Activated T-helper 1 cell treated with anti-CD3 and anti-CD28 coated beads, Interleukin-2, amount 50 U/mL, for 16 hours (primary cell): ENCODE measurements at places on chromosomes 5 and 9.
A peak's percentile ranks its signal among the peaks of the same experiment; 100 is the strongest.

GRCh38 chr9:72615931-72616330, 94.5 kb downstream of the TMC1 start:
- DNase-seq: no peak

DNA sequence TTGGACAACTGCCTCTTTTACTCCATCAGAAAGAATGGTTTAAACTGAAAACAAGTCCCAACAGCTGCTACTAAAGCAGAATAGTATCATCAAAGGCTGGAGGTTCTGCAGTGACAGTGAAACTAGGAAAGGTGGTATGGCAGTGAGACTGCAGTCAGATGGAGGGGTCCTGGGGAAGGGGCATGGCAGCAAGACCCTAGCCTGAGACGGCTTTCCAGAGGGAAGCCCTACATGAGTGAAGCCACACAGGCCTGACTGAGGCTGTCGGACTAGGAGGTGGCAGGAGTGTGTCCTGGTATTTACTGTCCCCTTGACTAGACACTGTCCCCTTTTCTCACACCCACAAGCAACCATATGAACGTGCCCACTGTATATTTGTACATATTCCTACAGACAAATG, 40.4 kb upstream of the IPPK start:
- no peak for DNase-seq

- no peak for DNase-seq
Observed at GRCh38 chr9:133251773-133252172, 23.2 kb downstream of the ABO start.

- no peak for DNase-seq
Observed at GRCh38 chr5:172910828-172911627, 48.2 kb upstream of the RPL26L1 start.

- no peak for DNase-seq
Observed at GRCh38 chr9:1960342-1961042, 54.7 kb upstream of the SMARCA2 start.

GRCh38 chr9:68999393-69000105, 14.4 kb downstream of the PRKACG start:
- peak; percentile 34 for DNase-seq

DNA sequence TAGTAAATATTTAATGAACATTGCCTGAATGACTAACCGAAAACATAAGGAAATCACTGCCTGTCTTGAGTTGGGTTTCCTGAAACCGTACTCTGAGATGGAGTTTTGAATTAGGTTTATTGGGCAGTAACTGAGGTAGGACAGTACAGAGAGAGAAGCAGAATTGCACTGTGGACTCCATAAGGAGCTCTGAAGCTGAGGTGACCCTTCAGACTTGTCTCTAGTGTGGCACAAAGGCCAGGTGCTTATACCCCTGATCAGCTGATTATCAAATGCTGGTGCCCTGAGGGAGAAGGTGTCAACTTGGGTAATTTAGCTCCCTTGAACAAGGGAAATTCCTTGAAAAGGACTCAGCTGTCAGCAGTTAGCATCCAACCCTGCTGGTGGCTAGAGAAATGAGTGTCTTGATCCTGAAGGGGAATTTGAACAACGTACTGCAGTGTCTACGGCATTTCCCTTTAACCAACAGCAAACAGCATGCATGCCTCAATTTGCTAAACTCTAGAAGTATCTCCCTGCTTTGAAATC, 135.0 kb upstream of the SMARCA2 start:
- DNase-seq: no peak

- no peak for DNase-seq
Observed at GRCh38 chr5:158614951-158615350, 484.8 kb downstream of the EBF1 start.

DNA sequence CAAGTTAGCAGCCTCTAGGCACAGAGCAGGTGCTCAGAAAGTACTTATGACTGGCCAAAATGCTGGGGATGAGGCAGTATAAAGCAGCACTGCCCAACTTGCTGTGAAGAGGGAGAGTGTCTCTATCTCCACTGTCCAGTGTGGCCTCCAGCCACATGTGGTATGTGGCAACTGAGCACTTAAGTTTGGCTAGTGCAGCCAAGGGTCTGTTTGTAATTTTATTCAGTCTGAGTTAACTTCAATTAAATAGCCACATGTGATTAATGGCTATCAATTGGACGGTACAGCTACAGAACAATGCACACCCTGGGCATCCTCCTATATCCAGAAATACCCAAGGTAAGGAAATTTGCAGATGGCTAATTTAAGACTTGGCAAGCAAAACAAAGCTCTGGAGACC, 26.9 kb downstream of the ROR2 start:
- no peak for DNase-seq

- DNase-seq: no peak
Observed at GRCh38 chr9:107137495-107138202, 145.4 kb upstream of the RAD23B start.
